CD4-positive, alpha-beta T cell treated with Interleukin-12 subunit alpha and Interleukin-12 subunit beta, for 1 hour (primary cell): ENCODE measurements at places on chromosomes 3 and 15.

- no peak for DNase-seq
Measured at GRCh38 chr15:92877000-92877399, 23.1 kb upstream of the CHD2 start.

GRCh38 chr15:61830536-61831330 lies 229.5 kb downstream of the VPS13C start:
- no peak for DNase-seq

DNA sequence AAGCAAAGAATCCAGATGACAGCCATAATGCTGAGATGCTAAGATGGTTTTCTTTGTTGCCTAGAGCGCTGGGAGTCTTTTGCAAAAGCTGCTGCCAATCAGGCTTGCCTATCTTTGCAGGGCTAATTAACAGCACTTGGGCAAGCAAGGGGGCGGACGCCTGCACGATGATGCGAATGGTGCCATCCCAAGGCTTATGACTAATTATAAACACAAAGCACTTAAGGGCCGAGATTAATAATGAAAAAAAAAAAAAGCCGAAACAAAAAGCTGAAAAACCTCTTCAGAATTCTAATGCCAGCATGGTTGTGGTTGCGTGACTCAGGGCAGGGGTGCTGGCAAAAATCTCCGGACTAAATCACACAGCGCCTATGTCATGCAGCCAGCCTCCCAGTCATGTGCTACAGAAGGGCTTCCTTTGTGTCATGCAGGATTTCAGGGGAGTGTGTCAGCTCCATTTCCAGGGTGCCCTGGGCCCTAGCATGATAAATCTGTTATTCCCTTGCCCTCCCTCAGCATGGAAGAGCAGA lies 185.0 kb upstream of the ANKRD28 start:
- no peak for DNase-seq

DNA sequence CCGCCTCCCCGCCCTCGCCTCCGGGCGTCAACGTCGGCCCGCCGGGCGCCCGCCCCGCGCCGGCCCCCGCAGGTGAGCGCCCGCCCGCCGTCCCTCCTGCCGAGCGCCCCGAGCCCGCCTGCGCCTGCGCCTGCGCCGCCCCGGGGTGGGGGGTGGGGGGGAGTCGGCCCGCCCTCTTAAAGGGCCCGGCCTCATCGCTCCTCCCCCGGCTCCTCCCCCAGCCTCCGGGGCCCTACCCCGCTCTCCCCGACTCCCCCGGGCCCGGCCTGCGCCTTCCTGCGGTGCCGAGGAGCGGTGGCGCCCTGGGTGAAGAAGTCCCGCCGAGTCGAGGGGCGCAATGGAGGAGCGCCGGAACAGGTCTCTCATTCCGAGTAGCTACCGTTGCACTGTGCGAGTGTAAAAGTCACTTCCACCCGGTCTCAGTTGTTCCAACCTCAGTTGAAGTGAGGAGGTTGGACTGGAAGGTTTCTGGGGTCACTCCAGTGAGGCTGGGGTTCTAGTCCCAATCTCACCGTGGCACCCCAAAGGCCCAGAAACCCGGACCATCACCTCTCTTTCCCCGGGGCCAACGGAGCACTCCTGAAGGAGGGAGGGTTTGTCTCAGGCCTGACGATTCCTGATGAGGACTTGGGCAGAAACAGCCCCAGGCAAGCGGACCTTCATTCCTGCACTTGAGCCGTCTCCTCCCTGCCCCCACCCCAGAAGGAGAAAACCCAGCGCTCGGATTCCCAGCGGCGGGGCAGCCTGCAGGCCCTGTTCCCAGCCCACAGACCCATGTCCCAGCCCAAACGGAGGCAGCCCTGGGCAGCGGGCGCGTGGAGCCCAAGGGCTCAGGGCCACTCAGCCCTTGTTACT lies 1.5 kb upstream of the TNK2 start:
- peak; percentile 93 for DNase-seq

DNA sequence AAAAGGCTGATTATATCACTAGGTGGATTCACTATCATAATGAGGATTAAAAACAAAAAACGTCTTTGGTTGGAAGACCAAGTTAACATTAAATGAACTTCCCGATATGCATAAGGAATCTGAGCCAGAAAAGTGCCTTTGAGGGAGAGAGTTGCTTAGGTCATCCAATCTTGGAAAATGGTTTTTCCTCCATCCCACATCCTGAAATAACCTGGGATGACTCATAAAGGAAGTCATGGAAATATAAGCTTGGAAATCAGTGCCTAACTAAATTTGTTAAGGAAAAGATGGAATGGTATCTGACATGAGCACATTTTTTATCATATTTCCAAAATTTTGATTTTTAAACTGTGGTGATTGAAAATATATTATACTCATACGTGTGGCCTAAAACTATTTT lies 66.0 kb downstream of the KBTBD8 start:
- no peak for DNase-seq
